ENCODE measurements at places on chromosomes 5 and 9. TPM values are rescaled to one million over a fixed set of nuclear protein-coding genes. Genes with fewer than 3 reads are reported as not detected.

GRCh38 chr5:158286827-158287226, 427.9 kb upstream of the CLINT1 start:
- no peak for DNase-seq

- DNase-seq = no peak
Observed at GRCh38 chr5:2894316-2894715, 142.8 kb upstream of the IRX2 start.

- DNase-seq = peak; percentile 58
Observed at GRCh38 chr9:120348951-120349429, 231.0 kb downstream of the CDK5RAP2 start.

GRCh38 chr5:168471785-168472184, 14.5 kb upstream of the RARS1 start:
- no peak for DNase-seq

DNA sequence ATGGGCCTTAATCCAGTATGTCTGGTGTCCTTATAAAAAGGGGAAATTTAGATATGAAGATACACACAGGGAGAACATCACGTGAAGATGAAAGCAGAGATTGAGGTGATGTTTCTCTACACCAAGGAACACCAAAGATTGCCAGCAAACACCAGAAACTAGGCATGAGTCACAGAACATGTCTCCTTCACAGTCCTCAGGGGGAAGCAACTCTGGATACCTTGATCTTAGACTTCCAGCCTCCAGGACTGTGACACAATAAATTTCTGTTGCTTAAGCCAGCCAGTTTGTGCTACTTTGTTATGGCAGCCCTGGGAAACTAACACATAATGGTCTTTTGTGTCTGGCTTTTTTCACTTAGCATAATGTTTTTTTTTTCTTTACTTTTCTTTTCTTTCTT, 41.2 kb upstream of the STRBP start:
- no peak for DNase-seq

GRCh38 chr9:136728548-136729123, 14.1 kb downstream of the LCN10 start:
- peak; percentile 76 for DNase-seq

The CSNK1A1 gene
- 175 TPM for total RNA-seq

GRCh38 chr5:45038366-45038987, 229.7 kb downstream of the MRPS30 start:
- no peak for DNase-seq

The SERF1A gene
- total RNA-seq = 7.3 TPM

DNA sequence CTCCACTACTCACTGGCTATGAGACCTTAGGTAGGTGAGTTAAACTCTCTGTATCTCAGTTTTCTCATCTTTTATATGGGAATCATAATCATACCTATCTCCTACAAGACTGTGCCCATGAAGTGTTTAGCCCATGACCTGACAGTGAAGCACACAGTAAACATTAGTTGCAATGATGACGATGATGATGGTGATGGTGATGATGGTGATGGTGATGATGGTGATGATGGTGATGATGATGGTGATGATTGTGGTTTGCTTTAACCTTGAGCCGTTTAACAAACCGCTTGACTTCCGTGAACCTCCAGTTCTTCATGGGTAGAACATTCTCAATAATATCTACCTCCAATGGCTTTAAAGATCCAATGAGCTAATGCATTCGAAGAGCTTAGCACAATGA, 220.2 kb upstream of the MVB12B start:
- no peak for DNase-seq

DNA sequence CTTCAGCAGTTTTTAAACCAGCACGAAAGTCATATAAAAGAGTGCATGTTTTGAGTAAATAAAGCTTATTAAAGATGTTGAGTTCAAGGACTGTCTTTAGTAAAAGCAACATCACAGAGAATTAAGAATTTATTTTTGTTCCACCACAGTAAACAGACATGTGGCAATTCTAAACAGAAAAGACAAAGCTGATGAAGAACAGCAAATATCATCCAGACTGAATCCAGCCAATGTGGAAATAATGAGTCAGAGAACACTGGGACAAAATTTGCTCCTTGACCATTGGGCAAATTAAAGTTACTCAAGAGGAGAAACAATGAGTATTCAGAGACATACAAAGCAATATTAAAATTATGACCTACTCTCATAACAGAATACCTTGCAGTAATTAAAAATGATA, 28.8 kb downstream of the OR2K2 start:
- no peak for DNase-seq

GRCh38 chr9:109156708-109157107, 10.3 kb downstream of the FRRS1L start:
- no peak for DNase-seq

DNA sequence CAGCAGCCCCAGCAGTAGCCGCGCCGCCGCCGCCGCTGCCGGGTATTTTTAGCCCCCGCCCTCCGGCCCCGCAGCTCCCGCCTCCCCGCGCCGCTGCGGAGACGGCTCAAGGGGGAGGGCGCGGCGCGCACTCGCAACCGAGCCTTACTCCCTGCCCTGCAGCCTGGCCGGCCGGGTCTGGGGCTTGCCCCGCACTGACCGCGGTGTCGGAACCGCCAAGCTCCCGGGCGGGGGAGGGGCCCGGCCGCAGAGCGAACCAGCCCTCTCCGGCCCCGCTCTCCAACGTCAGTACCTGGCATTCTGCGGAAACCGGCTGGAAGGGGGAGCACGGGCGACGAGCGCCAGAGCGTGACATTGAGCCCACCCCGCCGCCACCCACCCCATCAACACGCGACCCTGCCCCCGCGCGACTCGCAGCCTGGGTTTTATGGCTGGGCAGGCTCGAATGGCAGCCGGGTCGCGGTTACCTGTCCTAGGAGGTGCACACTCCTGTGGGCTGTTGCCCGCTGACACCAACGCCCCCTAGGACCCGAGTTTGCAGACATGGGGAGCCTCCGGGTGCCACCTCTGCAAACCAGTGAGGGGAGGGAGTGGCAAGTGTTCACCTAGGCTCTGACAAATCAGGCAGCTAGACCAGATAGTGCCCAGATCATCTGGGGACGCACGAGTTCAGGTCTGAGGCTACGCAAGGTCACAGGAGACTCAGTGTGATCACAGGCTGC, at the start of gene ACSL6:
ACSL6 (minus strand) TSS at position 37 of the 722 bp plus-strand sequence. CDS start 105 bp downstream, outside the sequence.
- DNase-seq = peak; percentile 87

The OGN gene
- total RNA-seq = not detected

The CBY3 gene
- total RNA-seq = 0.63 TPM

The ECSCR gene
- 1.7 TPM for total RNA-seq

The ADAMTSL1 gene
- total RNA-seq = not detected

DNA sequence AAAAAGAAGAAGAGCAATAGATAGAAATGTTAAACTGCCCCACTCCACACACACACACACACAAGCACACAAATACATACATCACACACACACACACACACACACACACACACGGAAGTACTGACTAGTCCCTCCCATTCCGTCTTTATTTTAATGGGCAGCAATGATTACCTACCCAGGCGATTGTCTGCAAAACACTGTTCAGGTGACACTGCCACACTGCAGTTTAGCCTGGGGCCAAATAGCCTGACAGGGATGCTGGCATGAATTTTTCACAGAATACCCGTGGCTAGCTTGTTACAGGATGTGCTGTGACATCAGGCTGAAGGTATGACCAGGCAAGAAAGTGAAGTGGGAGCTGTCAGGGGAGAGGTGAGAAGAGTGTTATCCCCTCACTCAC, 86.9 kb downstream of the FRMD3 start:
- no peak for DNase-seq

GRCh38 chr5:179326122-179326927, 18.9 kb downstream of the ADAMTS2 start:
- DNase-seq = no peak

The ZNF608 gene
- not detected for total RNA-seq

GRCh38 chr9:37007295-37007694, 26.8 kb downstream of the PAX5 start:
- no peak for DNase-seq

DNA sequence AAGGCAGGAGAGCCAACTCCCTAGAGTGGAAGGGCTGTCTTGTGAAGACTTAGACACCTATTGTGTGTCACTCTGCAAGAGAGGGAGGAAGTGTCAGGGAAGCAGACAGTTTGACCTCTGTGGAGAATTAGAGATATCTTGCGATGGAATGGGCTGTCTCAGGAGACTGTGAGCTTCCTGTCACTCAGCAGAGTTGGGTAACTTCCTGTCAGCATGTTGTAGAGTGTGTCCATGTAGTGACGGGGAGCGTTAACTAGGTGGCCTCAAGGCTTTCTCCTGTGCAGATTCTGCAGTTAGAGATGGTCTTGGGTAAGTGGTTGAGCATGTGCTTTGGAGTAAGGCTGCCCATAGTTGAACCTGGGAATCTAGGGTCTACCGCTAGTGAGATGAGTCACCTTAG, 136.5 kb downstream of the KIF4B start:
- DNase-seq = no peak

GRCh38 chr9:136644343-136644592, 18.4 kb upstream of the EGFL7 start:
- DNase-seq = no peak

- no peak for DNase-seq
Observed at GRCh38 chr9:80378669-80379293, 807.0 kb downstream of the TLE4 start.

- no peak for DNase-seq
Observed at GRCh38 chr5:98349251-98349989, 424.0 kb upstream of the RGMB start.

All from activated CD4-positive, alpha-beta T cell treated with anti-CD3 and anti-CD28 coated beads, Interleukin-2, amount 10 ng/mL, durations not matched to agents 24 days and 14 days (primary cell).